Suprapubic skin (tissue), 4 donors: ENCODE measurements at places on chromosomes 11 and 22.

DNA sequence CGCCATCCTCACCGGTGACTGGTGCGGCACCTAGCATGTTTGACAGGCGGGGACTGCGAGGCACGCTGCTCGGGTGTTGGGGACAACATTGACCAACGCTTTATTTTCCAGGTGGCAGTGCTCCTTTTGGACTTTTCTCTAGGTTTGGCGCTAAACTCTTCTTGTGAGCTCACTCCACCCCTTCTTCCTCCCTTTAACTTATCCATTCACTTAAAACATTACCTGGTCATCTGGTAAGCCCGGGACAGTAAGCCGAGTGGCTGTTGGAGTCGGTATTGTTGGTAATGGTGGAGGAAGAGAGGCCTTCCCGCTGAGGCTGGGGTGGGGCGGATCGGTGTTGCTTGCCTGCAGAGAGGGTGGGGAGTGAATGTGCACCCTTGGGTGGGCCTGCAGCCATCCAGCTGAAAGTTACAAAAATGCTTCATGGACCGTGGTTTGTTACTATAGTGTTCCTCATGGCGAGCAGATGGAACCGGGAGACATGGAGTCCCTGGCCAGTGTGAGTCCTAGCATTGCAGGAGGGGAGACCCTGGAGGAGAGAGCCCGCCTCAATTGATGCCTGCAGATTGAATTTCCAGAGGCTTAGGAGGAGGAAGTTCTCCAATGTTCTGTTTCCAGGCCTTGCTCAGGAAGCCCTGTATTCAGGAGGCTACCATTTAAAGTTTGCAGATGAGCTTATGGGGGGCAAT lies 1.1 kb downstream of the NEAT1 start:
- peak overlapping the region; percentile 98 for H3K27ac ChIP-seq
- peaks cover 11% of the 10 kb centered on the region for H3K36me3 ChIP-seq
- peak overlapping the region; percentile 91 for H3K4me3 ChIP-seq
- H3K27me3 ChIP-seq = no peaks in the 10 kb centered on the region

GRCh38 chr11:16896729-16897469 lies 117.3 kb downstream of the PLEKHA7 start:
- no peak overlapping the region for H3K4me3 ChIP-seq
- no peak overlapping the region for H3K27ac ChIP-seq
- no peaks in the 10 kb centered on the region for H3K36me3 ChIP-seq
- H3K27me3 ChIP-seq = no peaks in the 10 kb centered on the region
- DNase-seq = no peak

- H3K27ac ChIP-seq = no peak overlapping the region
- H3K36me3 ChIP-seq = no peaks in the 10 kb centered on the region
- no peaks in the 10 kb centered on the region for H3K27me3 ChIP-seq
- H3K4me1 ChIP-seq = no peaks in the 10 kb centered on the region
- DNase-seq = no peak
Measured at GRCh38 chr22:47084226-47084625, 321.8 kb downstream of the TBC1D22A start.

GRCh38 chr11:45386972-45387371 lies 100.8 kb upstream of the SYT13 start:
- no peak overlapping the region for H3K27ac ChIP-seq
- H3K27me3 ChIP-seq = peaks cover 40% of the 10 kb centered on the region
- no peak for DNase-seq
- H3K4me1 ChIP-seq = peaks cover 6% of the 10 kb centered on the region

GRCh38 chr11:34987617-34988016 lies 71.2 kb downstream of the PDHX start:
- H3K27ac ChIP-seq = no peak overlapping the region
- no peak for DNase-seq
- H3K4me3 ChIP-seq = no peak overlapping the region
- H3K4me1 ChIP-seq = no peaks in the 10 kb centered on the region
- H3K27me3 ChIP-seq = no peaks in the 10 kb centered on the region

- DNase-seq = no peak
- H3K36me3 ChIP-seq = no peaks in the 10 kb centered on the region
- H3K4me3 ChIP-seq = peak overlapping the region; percentile 86
- no peaks in the 10 kb centered on the region for H3K27me3 ChIP-seq
Measured at GRCh38 chr11:120339394-120339890, 3.2 kb downstream of the ARHGEF12 start.

GRCh38 chr11:36443661-36444060 lies 66.4 kb downstream of the TRAF6 start:
- no peak overlapping the region for H3K4me3 ChIP-seq
- no peak overlapping the region for H3K27ac ChIP-seq
- DNase-seq = no peak
- H3K36me3 ChIP-seq = no peaks in the 10 kb centered on the region
- H3K27me3 ChIP-seq = no peaks in the 10 kb centered on the region

- no peaks in the 10 kb centered on the region for H3K36me3 ChIP-seq
- peaks cover 52% of the 10 kb centered on the region for H3K4me1 ChIP-seq
- no peak overlapping the region for H3K27ac ChIP-seq
- DNase-seq = no peak
- no peaks in the 10 kb centered on the region for H3K27me3 ChIP-seq
Measured at GRCh38 chr11:126384449-126385070, 29.1 kb downstream of the ST3GAL4 start.

GRCh38 chr11:81033779-81034540 lies 1593.1 kb upstream of the TENM4 start:
- H3K36me3 ChIP-seq = no peaks in the 10 kb centered on the region
- DNase-seq = no peak
- H3K27ac ChIP-seq = no peak overlapping the region
- no peak overlapping the region for H3K4me3 ChIP-seq

DNA sequence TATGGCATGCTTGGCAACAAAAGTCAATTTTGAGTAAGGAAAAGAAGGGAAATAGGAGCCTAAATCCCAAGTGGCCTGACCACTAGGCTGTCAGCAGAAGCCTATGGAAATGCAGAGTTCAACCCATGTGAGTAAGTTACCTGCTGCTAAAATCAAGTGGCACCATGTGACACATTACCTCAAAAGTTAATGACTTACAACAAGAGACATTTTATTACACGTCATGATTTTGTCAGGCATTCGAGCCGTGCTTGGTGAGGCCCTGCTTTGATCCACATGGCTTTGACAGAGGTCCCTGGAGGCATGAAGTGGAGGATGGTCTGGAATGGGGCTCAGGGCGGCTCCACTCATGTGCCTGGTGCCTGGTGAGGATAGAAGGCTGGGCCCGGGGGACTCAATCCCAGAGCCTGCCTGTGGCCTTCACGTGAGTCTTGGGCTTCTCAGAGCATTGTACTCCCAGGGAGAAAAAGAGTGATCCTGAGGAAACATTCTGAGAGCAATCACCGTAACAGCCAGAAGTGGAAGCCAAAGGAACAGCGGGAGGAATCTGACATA lies 339.1 kb upstream of the B3GAT1 start:
- H3K4me1 ChIP-seq = no peaks in the 10 kb centered on the region
- H3K27me3 ChIP-seq = peaks cover 3% of the 10 kb centered on the region
- DNase-seq = no peak
- H3K36me3 ChIP-seq = no peaks in the 10 kb centered on the region

DNA sequence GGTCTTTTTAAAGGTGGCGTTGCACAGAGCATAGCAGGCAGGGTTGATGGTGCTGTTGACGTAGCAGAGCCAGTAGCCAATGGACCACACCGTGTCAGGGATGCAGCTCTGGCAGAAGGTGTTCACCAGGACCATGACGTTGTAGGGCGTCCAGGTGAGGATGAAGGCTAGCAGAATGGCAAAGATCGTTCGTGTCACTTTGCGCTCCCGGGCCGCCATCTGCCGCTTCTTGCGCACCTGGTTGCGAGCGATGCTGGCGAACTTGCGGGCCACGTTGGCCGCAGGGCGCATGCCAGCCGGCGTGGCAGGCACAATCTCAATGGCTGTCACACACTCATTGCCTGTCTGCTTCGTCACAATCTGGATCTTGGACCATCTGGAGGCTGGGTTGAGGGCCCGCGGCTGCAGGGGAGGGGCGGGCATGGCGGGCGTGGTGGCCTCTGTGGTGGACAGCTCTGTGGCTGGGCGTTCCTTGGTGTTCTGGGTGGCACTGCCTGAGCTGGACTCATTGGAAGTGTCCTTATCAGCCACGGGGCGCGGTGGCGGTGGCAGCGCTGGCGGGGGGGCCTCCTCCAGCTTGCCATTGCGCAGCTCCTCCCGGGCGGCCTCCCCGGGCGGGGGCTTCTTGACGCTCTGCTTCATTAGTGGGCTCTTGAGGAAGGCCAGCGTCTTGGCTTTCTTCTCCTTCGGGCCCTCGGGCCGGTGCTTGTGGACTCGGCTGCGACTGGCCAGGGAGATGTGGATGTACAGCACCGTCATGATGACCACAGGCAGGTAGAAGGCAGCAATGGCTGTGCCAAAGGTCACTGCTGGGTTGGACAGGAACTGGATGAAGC lies 3.9 kb downstream of the MDK start:
- no peak overlapping the region for H3K4me3 ChIP-seq
- H3K27me3 ChIP-seq = peaks cover 37% of the 10 kb centered on the region
- H3K4me1 ChIP-seq = peaks cover 41% of the 10 kb centered on the region
- H3K36me3 ChIP-seq = no peaks in the 10 kb centered on the region
- no peak overlapping the region for H3K27ac ChIP-seq
- DNase-seq = no peak

DNA sequence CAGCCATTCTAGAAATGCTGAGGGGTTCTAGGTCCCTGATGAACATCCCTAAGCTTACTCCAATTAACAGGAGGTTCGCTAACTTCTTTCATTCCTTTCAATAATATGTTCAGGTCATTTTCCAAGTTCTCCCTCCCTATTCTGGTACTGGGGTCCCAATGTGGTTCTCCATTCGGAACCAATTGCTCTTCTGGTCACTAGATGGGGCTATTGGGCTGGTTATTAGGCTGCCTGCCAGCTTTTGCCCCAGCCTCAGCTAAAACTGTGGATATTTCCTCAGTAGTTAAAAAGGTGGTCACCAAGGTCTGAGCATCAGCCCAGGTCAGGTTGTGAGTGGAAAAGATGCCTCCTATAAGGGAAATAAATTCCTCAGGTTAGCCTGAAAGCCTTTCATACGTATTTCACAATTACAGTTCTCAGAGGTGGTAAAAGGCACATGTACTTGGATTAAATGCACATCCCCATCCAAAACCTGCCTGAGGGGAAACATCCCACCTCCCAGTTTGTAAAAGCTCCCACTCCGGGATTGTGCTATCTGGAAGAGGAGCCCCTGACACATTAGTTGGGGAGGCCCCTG lies 161.1 kb upstream of the CCDC179 start:
- no peaks in the 10 kb centered on the region for H3K4me1 ChIP-seq
- no peak for DNase-seq
- no peak overlapping the region for H3K27ac ChIP-seq
- no peak overlapping the region for H3K4me3 ChIP-seq
- no peaks in the 10 kb centered on the region for H3K36me3 ChIP-seq
- no peaks in the 10 kb centered on the region for H3K27me3 ChIP-seq

DNA sequence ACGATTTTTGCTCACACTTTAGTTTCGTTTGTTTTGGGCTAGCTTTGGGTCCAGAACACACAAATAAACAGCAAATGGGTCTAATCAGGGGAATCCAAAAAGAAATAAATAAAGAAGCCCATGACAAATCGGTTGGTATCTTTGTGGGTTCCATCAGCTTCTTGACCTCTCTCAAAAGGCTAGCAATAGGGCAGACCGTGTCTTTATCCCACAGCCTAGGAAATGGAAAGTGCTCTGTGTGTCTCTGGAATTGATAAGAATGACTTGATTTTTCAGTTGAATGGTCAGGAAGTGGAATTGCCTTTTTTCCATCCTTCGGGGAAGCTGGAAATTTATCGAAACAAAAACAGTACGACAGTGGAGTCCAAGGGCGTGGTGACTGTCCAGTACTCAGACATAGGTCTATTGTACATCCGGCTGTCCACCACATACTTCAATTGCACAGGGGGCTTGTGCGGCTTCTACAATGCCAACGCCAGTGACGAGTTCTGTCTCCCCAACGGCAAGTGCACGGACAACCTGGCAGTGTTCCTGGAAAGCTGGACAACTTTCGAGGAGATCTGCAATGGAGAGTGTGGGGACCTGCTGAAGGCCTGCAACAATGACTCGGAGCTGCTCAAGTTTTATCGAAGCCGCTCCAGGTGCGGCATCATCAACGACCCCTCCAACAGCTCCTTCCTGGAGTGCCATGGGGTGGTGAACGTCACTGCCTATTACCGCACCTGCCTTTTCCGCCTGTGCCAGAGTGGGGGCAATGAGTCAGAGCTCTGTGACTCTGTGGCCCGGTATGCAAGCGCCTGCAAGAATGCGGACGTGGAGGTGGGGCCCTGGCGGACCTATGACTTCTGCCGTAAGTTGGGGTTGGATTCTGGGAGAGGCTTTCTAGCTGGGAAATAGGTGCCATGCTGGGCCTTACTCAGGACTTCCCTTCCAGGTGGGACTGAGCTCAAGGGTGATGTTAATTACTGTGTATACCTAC lies 28.6 kb downstream of the TECTA start:
- no peaks in the 10 kb centered on the region for H3K4me1 ChIP-seq
- no peaks in the 10 kb centered on the region for H3K36me3 ChIP-seq
- H3K4me3 ChIP-seq = no peak overlapping the region
- no peaks in the 10 kb centered on the region for H3K27me3 ChIP-seq
- no peak overlapping the region for H3K27ac ChIP-seq

- no peaks in the 10 kb centered on the region for H3K36me3 ChIP-seq
- H3K4me1 ChIP-seq = peaks cover 100% of the 10 kb centered on the region
- H3K4me3 ChIP-seq = peak overlapping the region; percentile 93
- H3K27ac ChIP-seq = peak overlapping the region; percentile 96
- DNase-seq = no peak
Measured at GRCh38 chr11:118916842-118917388, 8.8 kb downstream of the BCL9L start.

GRCh38 chr11:8732748-8733241 lies 50.2 kb downstream of the RPL27A start:
- H3K27ac ChIP-seq = peak overlapping the region; percentile 53
- DNase-seq = no peak
- peaks cover 15% of the 10 kb centered on the region for H3K4me1 ChIP-seq
- peaks cover 15% of the 10 kb centered on the region for H3K36me3 ChIP-seq
- no peaks in the 10 kb centered on the region for H3K27me3 ChIP-seq

DNA sequence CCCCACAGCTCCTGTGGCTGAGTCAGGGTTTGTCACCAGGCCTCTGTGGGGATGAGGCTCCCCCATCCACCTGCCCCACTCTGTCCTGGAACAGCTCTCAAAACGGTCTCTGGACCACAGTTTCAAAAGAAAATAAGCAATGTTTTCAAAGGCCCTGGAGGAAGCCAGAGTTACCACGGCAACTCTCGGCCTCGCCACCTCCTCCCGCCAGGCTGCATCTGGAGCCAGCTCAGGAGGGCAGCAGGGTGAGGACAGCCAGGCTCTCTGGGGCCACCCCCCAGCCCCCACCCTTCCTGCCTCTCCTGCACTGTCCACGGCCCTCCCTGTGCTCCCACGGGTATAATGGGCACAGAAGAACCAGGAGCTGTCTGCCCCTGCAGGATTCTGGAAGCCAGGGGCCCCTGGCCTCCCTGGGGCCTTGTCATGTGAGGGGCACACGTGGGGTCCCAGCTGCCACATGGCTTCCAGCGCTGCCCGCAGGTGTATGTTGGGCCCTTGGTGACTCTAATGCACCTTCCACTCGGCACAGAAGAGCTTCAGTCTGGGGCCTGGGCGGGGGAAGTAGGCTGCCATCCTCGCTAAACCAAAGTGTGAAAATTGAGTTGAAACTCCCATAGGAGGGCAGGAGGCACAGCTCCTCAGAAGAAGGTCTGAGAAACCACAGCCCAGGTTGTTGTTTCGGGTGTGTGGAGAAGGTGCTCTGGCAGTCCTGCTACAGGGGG lies 10.3 kb downstream of the CD81 start:
- DNase-seq = no peak
- peak overlapping the region; percentile 51 for H3K27ac ChIP-seq
- peaks cover 16% of the 10 kb centered on the region for H3K36me3 ChIP-seq
- no peaks in the 10 kb centered on the region for H3K27me3 ChIP-seq
- no peak overlapping the region for H3K4me3 ChIP-seq
